ENCODE measurements at places on chromosomes 6 and 20. TPM values are rescaled to one million over a fixed set of nuclear protein-coding genes. Genes with fewer than 3 reads are reported as not detected.

Gene PHACTR1
- total RNA-seq = 91.0 TPM

- peaks cover 5% of the 10 kb centered on the region for H3K4me1 ChIP-seq
- no peaks in the 10 kb centered on the region for H3K27me3 ChIP-seq
- H3K27ac ChIP-seq = no peak overlapping the region
- H3K4me3 ChIP-seq = no peak overlapping the region
Observed at GRCh38 chr6:142950291-142950690, 5.3 kb upstream of the HIVEP2 start.

DNA sequence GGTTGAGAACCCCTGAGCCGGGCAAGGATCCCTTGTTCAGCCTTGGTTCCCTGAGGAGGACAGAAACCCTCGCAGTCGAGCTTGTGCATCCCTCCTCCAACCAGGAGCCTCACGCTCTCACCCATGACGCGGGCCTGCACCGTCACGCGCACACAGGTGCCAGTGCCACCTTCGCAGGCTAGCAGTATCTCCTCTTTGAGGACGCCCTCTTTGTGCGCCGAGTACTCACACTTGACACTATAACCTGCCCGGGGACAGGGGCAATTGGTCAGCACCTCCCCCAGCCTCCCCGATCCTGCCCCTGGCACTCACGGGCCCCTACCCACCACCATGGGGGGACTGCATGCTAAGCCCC is 13.3 kb downstream of the ADISSP start:
- peaks cover 29% of the 10 kb centered on the region for H3K4me1 ChIP-seq
- no peak overlapping the region for H3K27ac ChIP-seq
- no peak for DNase-seq
- no peak overlapping the region for H3K4me3 ChIP-seq
- H3K36me3 ChIP-seq = peaks cover 19% of the 10 kb centered on the region

GRCh38 chr6:15200087-15200486 is 45.8 kb upstream of the JARID2 start:
- no peak overlapping the region for H3K27ac ChIP-seq
- no peak overlapping the region for H3K4me3 ChIP-seq
- no peaks in the 10 kb centered on the region for H3K36me3 ChIP-seq
- no peak for DNase-seq
- no peaks in the 10 kb centered on the region for H3K27me3 ChIP-seq

Data from lower lobe of right lung (tissue), 2 donors.